ENCODE measurements at places on chromosomes 11 and 22. TPM values are rescaled to one million over a fixed set of nuclear protein-coding genes. Genes with fewer than 3 reads are reported as not detected.

GRCh38 chr22:37559901-37560607, at the start of gene CDC42EP1:
Gene CDC42EP1, plus strand, starts transcription at chr22:37560480. Its CDS starts 5,870 bp downstream, at chr22:37566350.
- H3K27ac ChIP-seq, result peak within 1 kb of the TSS; percentile 98
- no peaks in the 10 kb centered on the region for H3K36me3 ChIP-seq
- peak within 1 kb of the TSS; percentile 59 for H3K4me3 ChIP-seq

GRCh38 chr11:68074584-68075352, 35.9 kb downstream of the TCIRG1 start:
- no peaks in the 10 kb centered on the region for H3K36me3 ChIP-seq
- H3K4me1 ChIP-seq, result no peaks in the 10 kb centered on the region
- DNase-seq, result no peak
- H3K27me3 ChIP-seq, result no peaks in the 10 kb centered on the region

DNA sequence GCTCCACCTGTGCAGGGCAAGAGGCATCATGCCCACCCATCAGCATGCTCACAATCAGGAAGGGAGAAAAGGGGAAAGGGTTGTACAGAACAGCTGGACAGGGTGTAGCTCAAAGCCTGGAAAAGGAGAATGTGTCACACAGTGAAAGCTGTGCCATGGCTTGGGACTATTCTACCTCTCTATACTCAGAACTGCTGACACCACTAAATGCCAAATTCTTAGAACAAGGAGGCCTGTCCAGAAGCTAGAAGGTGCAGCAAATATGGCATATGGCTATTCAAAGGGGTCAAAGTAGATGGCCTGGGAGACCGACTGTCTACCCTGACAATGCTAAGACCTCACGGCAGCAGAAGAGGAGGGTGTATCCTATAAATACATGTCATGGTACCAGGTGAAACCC, 12.8 kb downstream of the HPS4 start:
- H3K27me3 ChIP-seq, result no peaks in the 10 kb centered on the region
- no peak overlapping the region for H3K27ac ChIP-seq
- peaks cover 3% of the 10 kb centered on the region for H3K36me3 ChIP-seq
- H3K4me1 ChIP-seq, result no peaks in the 10 kb centered on the region
- DNase-seq, result no peak

ABCC8 gene
- 301 TPM for total RNA-seq

- no peaks in the 10 kb centered on the region for H3K27me3 ChIP-seq
- peaks cover 3% of the 10 kb centered on the region for H3K4me1 ChIP-seq
- H3K4me3 ChIP-seq, result no peak overlapping the region
- no peak overlapping the region for H3K27ac ChIP-seq
- no peaks in the 10 kb centered on the region for H3K36me3 ChIP-seq
Observed at GRCh38 chr11:34169686-34170085, 64.3 kb downstream of the NAT10 start.
